ENCODE measurements at places on chromosomes 11 and 22.

DNA sequence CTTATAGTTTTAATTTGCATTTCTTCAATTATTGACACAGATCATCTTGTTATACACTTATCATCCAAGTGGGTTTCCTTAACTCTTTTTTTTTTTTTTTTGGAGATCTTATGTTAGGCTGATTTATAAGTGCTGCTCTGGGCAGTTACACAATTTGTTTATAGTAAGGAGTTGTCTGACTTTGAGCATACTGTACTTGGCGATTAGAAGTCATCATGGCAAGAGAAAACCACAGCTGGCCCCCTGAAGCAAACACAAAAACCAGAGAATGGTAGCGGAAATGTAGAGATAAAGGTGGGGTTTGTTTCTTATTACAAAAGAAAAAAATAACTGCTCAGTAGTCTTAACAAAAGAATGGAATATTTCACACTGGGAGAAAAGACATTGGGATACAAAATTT lies 292.6 kb downstream of the SWAP70 start:
- DNase-seq = no peak

DNA sequence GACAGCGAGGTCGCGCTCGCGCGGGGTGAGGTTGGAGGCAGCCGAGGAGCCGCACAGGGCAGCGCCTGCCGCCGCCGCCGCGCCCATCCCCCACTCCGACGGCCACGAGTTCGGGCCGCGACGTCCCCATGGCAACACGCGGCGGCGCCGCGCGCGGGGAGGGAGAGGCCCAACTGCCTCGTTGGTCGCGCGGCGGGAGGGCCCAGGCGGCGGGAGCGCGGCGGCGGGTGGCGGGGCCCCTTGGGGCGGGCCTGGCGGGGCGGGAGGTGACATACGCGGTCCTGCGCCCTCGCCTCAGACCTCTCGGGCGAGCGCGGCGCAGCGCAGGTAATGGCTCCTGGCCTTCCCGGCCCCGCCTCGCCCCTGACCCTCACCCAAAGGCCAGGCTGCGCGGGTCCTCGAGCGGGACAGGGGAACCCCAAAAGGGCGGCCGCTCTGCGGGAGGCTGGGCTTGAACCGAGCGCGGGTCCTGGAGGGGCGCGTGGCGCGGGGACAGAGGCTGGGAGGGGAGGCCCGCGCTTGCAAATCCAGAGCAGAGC lies at the start of gene DEUP1:
TSS of gene DEUP1 (plus strand) at position 297 of the 539 bp plus-strand sequence. CDS start 1,518 bp downstream, outside the sequence.
- DNase-seq = peak; percentile 47

- no peak for DNase-seq
These were observed 57.6 kb downstream of the TSPAN18 start for GRCh38 chr11:44784436-44784760.

GRCh38 chr11:76665172-76665571 lies 5.4 kb downstream of the LRRC32 start:
- no peak for DNase-seq

DNA sequence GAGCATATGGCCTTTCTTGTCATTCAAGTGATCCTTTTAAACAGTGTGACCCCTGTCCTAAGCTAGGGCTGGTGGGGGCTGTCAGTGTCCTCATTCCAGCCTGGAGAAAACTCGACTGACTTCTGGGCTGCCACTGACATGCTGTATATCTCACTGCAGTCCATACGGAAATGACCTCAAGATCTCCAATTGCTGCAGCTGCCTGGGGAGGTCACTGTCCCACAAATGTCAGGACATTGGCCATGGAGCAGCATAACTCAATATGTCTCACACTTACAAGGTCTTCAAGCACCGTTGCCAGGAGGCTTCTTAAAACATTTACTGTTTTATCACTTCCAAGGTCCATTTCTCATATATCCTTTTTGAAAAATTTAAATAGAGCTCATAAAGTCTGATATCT lies 27.8 kb upstream of the CSNK2A3 start:
- DNase-seq = no peak

- DNase-seq = no peak
These were observed 9.6 kb downstream of the PARVB start for GRCh38 chr22:44033694-44034093.

DNA sequence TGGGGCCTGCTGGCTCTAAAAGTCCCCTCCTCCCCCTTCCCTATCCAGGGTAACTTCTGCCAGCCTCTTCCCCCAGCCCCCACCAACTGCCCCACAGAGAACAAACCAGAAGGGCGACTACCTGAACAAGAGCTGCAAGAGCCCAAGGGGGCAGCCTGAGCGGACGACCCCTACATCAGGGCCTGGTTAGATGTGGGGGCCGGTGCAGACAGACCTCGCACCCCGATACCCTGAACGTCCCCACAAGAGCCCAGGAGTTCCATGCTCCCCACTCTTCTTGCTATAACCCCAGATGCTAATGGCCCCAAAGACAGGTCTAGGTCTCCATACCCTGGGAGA lies 20.7 kb downstream of the SUN2 start:
- no peak for DNase-seq

DNA sequence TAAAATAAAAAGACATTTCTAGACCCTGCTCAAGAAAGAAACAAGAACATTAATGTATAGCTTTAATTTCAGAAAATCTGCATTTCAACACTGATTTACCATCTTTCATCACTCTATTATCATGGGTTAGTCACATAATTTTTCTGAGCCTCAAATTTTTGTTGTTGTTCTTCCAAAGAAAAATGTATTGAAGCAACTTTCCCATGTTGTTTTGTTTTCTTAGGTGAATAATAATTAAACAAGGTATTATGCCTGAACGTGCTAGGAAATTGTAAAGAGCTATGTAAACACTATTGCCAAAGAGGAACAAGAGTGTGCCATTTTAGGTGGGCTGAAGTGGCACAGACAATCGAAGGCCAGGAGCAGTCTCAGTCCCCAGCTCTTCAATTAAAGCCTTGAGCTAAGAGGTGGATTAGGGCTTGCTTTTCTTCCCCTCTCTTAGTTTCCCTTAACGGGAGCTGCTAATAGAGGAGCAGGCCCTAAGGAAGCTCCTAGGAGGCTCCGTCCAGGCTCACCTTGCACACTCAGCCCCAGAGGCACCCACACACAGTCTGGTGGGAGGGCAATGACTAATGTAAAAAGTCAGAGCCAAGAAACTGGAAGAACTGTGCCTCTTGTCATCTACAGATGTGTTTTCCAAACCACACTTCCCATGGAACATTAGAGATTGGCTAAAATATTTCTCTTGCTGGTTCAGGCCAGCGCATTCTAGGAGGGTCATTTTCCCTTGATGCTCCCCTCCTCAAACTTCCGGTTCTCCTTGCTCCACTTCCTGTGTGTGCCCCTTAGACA lies 8.8 kb upstream of the UBASH3B start:
- DNase-seq = no peak

- DNase-seq = no peak
These were observed 164.6 kb upstream of the PDGFD start for GRCh38 chr11:104328512-104328907.

DNA sequence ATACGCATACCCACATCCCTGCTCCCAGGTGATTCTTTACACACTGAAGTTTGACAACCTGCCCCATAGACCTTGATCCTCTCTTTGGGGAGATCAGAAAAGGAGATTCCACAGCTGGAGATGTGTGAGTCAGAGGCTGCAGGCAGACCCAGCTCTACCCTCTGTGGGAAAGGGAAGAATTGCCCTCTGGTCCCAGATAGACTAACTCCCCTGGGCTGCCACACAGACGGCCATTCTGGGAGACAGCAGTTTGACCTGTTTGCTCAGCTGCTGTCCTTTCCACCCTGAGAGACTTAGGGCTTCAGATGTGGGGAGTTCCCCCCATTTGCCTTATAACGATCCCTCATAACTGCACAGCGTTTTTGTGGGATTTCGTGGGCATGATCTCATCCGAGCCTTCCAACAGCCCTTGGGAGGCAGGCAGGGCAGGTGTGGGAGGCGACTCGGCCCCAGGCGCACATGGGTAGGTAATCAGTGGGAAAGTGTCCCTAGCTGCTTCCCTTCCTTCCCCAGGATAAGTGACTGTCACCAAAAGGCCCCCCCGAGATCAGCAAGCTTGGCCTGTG lies 14.1 kb downstream of the FAM83F start:
- no peak for DNase-seq

GRCh38 chr11:10076458-10077141 lies 217.4 kb downstream of the SBF2 start:
- peak; percentile 53 for DNase-seq

DNA sequence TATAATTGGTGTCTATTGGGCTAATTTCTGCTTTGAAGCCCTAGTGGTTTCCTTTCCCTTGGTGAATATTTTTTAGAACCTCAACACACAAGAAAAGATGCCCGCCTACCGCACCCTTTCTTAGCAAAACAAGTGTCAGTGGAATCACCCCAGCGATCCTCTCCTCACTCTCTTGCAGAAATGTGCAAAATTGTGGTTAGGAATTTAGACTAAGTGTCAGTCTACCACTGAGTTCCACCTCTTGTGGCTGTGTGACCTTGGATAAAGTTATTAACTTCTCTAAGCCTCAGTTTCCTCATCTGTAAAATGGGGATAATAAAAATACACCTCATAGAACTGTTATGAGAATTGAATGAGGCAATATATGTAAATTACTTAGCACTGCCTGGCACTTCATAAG lies 5.3 kb upstream of the JAML start:
- DNase-seq = no peak

DNA sequence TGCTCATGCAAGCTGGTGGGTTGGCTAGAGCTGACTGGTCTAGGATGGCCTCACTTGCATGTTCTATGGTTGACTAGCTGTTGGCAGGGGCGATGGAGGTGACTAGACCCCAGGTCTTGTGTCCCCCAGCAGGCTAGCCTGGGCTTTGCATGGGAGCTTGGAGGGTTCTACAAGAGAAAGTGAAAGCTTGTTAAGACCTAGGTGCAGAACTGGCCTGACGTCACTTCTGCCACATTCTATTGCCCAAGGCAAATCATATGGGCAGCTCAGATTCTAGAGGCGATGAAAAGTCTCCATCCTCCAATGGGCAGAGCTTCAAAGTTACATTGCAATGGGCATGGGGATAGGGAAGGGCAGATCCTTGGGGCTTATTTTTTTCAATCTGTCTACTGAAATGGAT lies 170.9 kb downstream of the MIAT start:
- DNase-seq = peak; percentile 11

GRCh38 chr11:115502636-115503082 lies 1.6 kb downstream of the CADM1 start:
- no peak for DNase-seq

DNA sequence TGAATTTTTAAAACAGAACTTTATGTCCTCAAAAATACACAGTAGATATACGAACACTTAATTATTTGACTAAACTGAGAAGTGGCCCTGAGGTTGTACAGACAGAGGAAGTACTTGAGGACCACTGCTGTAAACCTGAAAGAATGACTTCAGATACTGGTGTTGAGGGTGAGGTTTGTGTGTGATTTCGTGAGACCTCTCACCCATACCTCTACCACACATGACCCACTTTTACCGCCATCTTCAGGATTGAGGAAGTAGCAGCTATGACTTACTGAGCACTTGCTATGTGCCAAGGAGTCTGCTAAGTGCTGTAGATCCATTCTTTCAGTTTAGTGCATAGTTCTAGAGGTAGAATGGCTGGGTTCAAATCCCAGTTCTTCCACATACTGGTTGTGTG lies 21.9 kb downstream of the MMP13 start:
- no peak for DNase-seq

DNA sequence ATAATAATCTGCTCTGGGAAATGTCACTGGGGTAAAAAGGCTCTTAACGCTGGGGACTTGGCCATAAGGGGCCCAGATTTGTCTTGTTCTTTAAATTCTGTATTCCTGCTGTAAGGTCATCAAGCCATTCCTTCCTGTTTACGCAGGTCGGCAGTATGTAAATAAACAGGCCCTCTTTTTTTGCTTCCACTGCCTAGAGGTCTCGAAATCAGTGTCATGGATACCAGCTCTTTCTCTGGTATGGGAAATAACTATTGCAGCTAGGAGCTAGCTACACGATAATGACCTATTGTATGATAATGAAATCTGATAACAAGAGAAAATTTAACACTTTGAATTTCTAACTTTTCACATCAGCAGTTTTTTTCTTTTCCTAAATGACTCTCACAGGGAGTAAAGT lies 209.2 kb upstream of the NARS2 start:
- DNase-seq = no peak

DNA sequence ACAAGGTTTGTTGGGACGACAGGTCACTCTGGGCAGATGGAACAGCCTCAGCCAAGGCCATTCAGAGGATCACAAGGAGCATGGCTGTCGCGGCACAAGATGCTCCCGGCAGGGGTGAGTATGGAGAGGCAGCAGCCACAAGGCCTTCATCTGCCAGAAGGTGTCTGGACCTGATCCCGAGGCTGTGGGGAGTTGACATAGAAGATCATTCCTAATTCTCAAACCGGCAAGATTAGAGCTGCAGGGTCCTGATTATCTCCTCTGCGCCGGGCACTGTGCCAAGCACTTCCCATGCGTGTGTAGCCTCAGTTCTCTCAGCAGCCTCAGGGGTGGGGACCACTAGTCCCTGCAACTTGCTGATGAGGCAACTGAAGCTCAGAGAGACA lies 32.3 kb upstream of the RFPL3 start:
- DNase-seq = peak; percentile 30

- DNase-seq = no peak
These were observed 99.1 kb upstream of the GRAMD1B start for GRCh38 chr11:123330948-123331347.

DNA sequence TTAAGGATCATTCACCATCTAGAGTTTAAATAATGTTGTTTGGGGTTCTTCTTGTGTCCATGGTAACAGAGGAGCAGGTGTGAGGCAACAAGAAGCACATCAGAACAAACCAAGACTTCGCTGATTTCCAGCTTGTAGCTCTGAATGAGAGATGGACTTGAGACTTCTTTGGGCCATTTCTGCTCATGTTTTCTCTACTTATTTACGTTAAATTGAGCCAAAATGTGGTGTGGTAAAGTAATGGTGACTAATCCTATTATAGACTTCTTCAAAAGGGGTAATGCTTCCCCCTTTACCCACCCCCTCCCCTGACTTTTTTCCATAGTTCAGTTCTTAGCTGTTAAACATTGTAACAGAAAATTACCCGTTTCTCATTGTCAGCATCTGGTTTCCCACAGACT lies 65.2 kb downstream of the CSTPP1 start:
- no peak for DNase-seq

DNA sequence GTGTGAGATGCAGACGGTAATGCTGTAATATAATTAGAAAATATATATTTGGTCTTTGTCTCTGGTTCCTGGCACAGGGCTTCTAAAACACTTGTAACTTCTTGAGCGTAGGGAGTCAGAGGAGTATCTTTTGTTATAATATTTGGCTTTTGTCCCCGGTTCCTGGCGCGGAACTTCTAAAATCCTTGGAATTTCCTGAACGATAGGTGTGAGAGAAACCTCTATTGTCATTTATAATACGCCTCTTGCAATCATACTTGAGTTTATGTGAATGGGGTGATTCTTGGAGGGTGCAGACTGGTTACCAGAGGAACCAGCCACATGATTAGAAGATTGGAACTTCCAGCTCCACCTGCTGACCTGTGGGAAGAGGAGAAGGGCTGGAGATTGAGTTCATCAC lies 54.1 kb upstream of the ZBED5 start:
- DNase-seq = no peak

- DNase-seq = no peak
These were observed 5.5 kb upstream of the SLCO2B1 start for GRCh38 chr11:75145196-75145971.

DNA sequence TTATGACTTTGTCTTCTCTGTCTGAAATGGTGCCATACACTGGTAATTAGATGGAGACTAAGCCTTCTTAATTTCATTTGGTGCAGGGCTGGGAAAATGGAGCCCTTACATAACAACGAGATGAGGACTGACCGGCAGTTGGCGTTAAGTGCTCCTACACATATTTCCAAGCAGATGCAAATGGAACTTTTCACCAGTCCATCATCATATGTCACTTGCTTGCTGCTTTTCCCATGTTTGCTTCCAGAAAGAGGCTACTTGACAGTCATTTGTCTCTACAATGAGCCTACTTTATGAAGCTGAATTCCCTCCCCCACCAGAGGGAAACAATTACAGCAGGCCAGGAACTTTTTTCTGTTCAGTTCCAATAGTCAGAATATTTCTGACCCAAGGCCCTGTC lies 32.6 kb downstream of the SVIP start:
- DNase-seq = no peak
